ENCODE measurements at places on chromosomes 5 and 9. TPM values are rescaled to one million over a fixed set of nuclear protein-coding genes. Genes with fewer than 3 reads are reported as not detected.

Gene CNTLN
- 36.1 TPM for total RNA-seq

Gene SUSD3
- total RNA-seq, result 3.0 TPM

- peak; percentile 54 for DNase-seq
Observed at GRCh38 chr9:134375430-134376385, 49.5 kb downstream of the RXRA start.

- DNase-seq, result peak; percentile 45
Observed at GRCh38 chr9:133658442-133659431, 22.6 kb downstream of the DBH start.

GRCh38 chr5:142309747-142310318, 15.0 kb downstream of the SPRY4 start:
- DNase-seq, result no peak

DNA sequence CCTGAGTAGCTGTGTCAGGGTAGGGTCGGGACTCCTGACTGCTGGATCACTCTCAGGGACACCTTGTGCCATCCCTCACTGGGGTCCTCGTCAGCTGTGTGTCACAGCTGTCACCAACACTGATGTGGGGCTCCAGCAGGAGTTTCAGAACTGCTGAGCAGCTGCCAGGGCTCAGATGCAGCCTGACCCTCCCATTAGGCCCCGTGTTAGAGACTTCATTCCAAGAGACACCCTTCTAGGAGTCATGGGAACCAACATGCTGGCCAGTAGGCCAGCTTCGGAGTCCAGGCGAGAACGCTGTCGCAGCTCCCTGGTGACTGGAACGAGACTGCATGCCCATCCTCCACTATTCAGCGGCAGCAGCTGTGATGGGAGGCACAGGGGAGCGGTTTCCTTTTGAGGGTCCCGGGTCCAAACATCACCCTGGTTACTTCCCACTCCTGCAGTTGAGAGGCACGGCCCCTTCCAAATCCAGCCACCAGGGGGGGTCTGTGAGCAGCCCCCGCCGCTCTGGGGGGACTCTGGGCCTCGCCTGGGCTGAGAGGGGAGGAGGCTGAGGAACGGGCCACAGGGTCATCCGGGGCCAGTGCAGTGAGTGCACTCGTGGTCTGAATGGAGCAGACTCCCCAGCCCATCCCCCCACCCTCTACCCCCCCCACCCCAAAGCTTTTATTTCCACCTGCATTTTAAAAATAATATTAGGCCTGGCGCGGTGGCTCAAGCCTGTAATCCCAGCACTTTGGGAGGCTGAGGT, 12.6 kb upstream of the TCF7 start:
- no peak for DNase-seq

Gene UIMC1
- total RNA-seq, result 45.9 TPM

Gene HMCN2
- total RNA-seq, result 31.2 TPM

- no peak for DNase-seq
Observed at GRCh38 chr5:87116825-87117512, 150.7 kb upstream of the RASA1 start.

DNA sequence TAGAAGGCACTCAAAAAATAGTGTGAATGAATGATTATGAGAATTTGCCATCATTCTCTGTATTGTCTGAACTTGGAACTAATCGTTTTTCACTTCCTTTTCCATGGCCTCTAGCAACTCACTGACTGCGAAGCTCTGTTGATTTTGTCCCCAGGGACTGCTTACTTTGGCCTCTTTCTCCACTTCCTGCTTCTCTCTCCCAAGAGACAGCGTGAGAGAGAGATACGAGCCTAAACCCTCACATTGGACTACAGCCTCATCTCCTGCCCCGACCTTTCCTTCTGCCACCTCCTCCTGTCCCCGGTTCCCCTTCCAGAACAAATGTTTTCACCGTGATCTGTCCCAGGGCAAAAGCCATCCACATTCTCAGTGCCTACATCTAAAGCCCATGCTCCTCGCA, 300.8 kb upstream of the PANK3 start:
- no peak for DNase-seq

- DNase-seq, result no peak
Observed at GRCh38 chr5:120219988-120220387, 244.1 kb upstream of the PRR16 start.

DNA sequence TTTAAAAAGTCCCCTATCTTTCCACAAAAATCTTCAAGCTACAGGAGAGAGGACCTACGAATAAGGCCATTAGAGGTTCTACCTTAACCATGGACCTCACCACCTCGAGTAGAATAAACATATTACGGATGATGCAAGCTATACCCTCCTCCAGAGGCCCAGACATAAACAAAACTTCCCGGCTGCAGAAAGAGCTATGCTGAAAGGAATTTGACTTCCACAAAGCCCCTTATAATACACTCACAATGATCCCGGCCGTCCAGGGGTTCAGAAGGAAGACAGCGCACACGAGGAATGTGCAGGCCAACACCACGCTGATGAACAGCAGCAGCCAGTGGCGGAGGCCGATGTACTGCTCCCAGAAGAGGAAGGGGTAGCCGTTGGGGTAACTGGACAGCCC, 59.0 kb downstream of the PTCH1 start:
- no peak for DNase-seq

Gene BHMT
- 2.4 TPM for total RNA-seq

GRCh38 chr9:12640016-12640587, 53.1 kb upstream of the TYRP1 start:
- DNase-seq, result no peak

Gene NPDC1
- 128 TPM for total RNA-seq

- no peak for DNase-seq
Observed at GRCh38 chr5:14490309-14490711, 91.3 kb upstream of the OTULINL start.

DNA sequence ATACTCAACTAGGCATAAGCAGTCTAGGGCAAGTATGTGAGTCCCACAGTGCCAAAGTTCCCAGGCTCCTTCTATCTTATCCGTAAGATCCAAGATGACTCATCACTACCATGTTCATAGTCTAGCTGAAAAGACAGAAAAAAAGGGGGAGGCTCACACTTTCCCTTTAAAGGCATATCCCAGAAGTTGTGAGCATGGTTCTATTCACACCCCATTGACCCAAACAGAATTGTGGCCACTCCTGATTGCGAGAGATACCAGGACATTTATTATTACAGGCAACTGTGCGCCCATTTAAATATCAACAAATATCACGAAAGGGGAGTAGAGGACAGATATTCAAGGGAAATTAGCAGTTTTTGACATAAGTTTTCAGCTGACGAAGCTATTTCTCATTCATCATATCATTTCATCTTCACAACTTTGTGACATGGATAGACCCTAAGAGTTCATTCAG, 8.1 kb upstream of the PFDN1 start:
- no peak for DNase-seq

- peak; percentile 16 for DNase-seq
Observed at GRCh38 chr5:96657068-96657467, 5.1 kb upstream of the CAST start.

Gene HOMER1
- 5.7 TPM for total RNA-seq

Gene MARVELD2
- 1.2 TPM for total RNA-seq

GRCh38 chr9:136760424-136760823, 2.4 kb upstream of the LCN8 start:
- DNase-seq, result no peak

- no peak for DNase-seq
Observed at GRCh38 chr5:123455095-123455494, 31.9 kb upstream of the CEP120 start.

GRCh38 chr5:93357686-93358085, 223.3 kb downstream of the NR2F1-AS1 start:
- no peak for DNase-seq

Gene TLX3
- total RNA-seq, result not detected

DNA sequence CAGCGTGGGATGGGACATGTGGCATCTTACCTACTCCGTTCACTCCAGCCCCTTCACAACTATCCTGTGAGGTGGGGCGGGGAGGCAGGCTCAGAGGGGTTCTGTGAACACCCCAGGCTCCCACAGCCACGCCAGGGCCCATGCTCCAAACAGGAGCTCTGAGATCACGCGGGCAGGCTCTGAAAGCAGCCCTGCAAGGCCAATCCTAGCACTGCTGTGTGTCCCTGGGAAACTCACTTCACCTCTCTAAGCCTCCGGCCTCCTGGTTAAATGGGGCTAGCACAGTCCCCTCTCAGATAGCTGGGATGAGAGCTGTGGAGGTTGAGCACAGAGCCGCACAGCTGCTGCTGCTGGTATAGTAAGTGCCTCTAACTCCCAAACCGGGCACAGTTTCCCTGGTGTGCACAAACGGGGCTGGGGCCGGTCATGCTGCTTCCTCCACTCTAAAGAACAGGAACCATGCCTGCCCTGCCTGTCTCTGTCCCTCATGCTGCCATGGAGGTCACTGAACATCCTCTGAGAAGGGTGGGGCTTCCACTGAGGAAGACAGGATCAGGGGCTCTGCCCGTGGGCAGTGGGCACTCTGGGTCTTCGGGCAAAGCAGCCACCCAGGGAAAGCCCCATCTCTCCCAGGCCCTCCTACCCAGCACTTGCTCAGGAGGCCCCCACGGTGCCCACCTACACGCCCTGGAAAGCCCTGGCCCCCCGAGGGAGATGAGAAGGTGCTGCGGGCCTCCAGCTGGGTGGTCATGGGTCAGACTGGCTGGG, 13.0 kb upstream of the ASS1 start:
- no peak for DNase-seq

Gene CCNG1
- 121 TPM for total RNA-seq

- DNase-seq, result no peak
Observed at GRCh38 chr9:136170006-136170901, 34.7 kb downstream of the LHX3 start.

DNA sequence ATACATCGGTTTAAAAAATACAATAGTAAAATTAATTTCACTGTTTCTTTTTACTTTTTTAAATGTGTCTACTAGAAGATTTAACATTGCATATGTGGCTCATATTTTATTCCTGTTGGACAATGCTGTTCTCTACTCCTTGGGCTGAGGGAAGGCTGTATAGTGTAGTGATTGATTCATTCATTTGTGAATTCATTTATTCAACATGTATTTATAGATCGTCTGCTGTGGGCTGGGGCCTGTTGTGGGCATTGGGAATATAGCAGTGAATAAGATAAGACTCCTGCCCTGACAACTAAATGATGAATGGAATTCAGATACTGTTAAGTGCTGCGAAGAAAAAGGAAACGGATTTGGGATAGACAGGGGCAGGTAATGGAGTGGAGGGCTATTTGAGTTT, 55.7 kb downstream of the ZNF618 start:
- DNase-seq, result peak; percentile 1

Gene PHAX
- total RNA-seq, result 40.4 TPM

Gene EEIG1
- 49.6 TPM for total RNA-seq

DNA sequence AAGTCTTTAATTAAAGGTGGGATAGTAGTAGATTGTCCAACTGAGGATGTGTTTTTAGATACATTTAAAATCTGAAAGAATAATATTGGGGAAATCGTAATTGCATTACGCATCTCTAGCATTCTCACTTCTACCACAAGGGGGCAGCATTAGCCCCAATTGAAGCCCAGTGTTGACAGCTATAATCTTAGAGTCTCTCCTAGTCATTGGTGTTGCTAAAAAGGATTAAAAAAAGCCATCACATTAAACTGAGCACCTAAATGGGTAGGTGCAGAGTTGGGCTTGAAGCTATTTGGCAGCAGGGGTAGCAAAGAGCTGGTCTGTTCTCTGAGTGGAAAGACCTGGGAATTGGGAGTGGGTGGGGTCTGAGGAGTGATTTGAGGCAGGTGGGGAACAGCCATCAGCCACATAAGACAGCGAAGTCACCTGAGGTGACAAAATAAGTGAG, 177.2 kb downstream of the OSTF1 start:
- peak; percentile 39 for DNase-seq

GRCh38 chr5:150560401-150561191, 52.7 kb downstream of the NDST1 start:
- DNase-seq, result peak; percentile 91

DNA sequence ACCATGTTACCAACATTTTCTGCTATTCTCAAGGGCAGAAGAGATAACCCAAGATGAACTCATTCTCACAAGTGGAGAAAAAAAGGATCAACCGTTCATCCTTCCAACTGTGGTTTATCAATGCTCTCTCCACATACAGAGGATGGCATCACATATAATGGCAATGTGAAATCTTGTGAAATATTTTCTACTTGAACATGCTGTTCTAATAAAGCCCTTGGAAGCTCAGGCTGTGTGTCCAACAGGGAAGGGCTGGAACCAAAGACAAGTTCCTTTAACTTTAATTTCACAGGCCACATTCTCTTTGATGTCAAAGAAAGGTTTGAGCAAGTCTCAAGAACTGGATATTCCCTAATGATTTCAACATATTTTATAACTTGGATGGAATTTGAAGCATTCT, 230.5 kb downstream of the SPOCK1 start:
- DNase-seq, result no peak

Gene DIAPH1
- total RNA-seq, result 102 TPM

DNA sequence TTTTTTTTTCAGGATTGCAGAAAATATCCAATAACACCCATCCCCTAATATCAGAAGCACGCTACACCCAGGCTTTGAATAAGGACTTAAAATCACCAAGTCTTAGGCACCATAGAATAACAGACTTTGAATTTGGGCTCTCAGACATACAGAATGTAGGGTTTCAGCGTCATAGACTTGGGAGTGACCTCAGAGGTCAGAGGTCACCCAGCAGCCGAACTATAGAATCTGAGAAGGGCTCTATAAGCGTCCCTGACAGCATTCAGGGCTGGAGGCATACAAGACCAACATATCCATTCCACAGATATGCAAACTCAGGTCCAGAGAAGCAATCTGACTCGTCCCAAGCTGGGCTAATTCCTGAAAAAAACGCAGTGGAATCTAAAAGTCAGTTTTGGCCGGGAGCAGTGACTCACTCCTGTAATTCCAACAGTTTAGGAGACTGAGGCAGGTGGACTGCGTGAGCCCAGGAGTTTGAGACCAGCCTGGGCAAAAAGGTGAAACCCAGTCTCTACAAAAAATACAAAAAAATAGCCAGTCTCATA, 34.7 kb downstream of the SLC6A7 start:
- DNase-seq, result no peak

Gene ITGA1
- total RNA-seq, result 27.3 TPM

- DNase-seq, result peak; percentile 83
Observed at GRCh38 chr5:126594748-126595485, at the start of gene ALDH7A1. ALDH7A1 (minus strand) TSS chr5:126595219; CDS start chr5:126595198, 21 bp downstream.

GRCh38 chr9:125525921-125526631, 180.9 kb downstream of the MAPKAP1 start:
- no peak for DNase-seq

Gene FGF18
- total RNA-seq, result 6.3 TPM

GRCh38 chr5:38341641-38342040, 83.3 kb downstream of the EGFLAM start:
- no peak for DNase-seq

- DNase-seq, result no peak
Observed at GRCh38 chr5:134798468-134798867, 39.9 kb downstream of the DDX46 start.

DNA sequence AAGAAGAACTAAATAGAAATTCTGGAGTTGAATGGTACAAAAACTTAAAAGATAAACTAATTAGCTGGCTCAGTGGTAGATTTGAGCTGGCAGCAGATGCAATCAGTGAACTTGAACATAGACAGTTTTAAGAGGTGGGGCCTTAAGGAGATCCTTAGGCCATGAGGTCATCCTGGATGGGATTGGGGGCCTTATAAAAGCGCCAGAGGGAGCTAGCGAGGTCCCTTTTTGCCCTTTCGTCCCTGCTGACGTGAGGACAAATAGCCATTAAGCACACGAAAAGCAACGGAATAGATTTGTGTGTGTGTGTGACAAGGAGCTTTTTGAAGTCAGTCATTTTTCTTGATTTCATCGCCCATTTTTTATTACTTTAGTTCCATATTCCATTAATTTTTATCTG, 83.3 kb downstream of the ZNF354C start:
- DNase-seq, result no peak

GRCh38 chr5:167945542-167946384, 345.7 kb upstream of the WWC1 start:
- no peak for DNase-seq

GRCh38 chr5:124906339-124907097, 160.1 kb upstream of the ZNF608 start:
- peak; percentile 77 for DNase-seq

Gene SPEF2
- total RNA-seq, result 9.6 TPM
